Activated CD4-positive, CD25-positive, alpha-beta regulatory T cell treated with anti-CD3 and anti-CD28 coated beads, Interleukin-2, amount 50 U/mL, for 16 hours (primary cell): ENCODE measurements at places on chromosomes 6 and 20.

DNA sequence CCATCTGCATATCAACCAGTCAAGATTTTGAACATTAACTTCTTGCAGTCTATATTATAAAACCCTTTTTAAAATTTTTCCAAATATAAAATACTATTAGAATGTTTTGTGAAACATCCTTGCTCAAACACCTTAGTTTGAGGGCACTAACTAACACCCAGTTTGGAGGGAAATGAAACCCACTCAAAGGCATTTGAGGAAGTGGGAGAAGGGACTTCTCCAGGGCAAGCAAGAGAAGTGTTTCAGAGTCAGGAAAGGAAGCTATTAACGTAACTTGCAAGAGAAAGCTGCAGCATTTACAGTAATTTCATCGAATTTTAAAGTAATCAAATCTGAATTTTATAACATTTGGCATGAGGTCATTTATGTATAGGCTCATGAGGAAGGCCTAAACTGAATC lies 21.3 kb downstream of the MTFR2 start:
- no peak for DNase-seq

DNA sequence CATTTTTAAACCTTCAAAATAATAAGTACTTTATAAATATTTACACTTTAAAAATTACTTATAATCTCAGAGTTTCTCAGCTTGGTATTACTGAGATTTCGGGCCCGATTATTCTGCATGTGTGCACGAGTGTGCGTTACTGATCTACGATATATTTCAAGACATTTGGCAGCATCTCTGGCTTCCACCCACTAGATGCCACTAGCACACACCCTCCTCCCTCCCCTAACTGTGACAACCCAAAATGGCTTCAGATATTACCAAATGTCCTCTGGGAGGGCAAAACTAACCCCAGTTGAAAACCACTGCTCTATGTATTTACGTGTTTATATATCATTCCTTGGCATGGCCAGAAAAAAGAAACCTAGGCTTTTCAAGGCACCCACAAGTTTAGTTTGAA lies 95.9 kb downstream of the FYN start:
- DNase-seq: no peak

DNA sequence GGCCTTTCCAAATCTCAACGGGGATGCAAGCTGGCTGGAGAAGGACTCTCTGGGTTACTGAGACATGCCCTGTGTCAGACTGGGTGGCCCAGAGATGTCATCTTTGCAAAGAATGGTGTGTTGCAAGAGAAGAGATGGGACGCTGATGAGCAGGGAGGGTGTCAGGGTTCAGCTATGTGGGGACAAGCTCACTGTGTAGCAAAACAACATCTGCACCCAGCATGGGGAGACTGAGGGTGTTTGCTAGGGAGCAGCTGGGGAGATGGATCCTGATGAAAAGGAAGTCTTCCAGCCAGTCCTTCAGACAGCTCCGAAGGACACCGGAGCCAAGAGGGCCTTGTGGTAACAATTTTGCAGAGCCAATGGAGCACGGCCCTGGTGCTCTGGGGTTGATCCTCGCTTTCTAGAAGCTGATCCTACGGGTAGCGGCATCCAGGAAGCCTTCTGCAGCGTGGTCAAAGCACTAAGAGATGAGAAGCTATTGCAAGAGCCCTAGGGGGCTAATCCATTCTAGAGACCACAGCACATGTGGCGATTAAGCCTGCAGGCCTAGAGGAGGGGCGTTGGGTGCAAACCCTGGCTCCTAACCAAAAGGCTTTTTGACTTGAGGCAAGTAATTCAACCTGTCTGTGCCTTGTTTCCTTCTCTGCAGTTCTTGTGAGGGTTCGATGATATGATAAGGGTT lies 39.9 kb downstream of the EDN3 start:
- DNase-seq: no peak

- no peak for DNase-seq
Observed at GRCh38 chr6:45094831-45095230, 233.3 kb upstream of the RUNX2 start.

DNA sequence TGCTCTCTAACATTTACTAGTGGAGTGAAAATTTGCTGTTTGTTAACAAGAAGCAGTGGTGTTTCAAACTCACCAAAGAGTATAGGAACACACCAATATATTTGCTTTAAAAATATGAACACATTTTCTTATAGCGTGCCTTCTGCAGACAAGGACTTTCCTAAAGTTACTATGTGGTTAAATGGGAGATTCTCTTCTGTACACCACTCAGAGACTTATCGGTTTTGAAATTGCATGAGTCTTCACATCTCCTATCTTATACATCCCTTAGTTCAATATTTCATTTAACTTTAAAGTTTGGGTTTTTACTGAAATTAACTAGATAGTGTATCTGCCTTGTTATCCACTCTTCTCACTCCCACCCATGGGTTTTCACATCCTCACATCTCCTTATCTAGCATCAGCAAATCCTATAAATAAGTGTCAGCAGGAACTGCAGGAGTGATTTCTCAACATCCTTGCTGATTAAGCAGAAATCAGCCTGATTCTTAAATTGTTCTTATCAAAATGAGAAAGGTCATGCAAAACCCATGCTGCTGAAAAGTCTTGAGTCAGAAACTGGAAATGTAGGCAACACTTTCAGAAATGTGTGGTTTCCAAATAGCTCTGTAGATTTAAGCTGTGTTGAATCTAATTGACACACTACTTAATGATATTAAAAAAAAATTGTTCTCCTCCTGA lies 1075.6 kb upstream of the GJE1 start:
- DNase-seq: no peak

- no peak for DNase-seq
Observed at GRCh38 chr20:33630507-33630906, 31.6 kb upstream of the C20orf144 start.

DNA sequence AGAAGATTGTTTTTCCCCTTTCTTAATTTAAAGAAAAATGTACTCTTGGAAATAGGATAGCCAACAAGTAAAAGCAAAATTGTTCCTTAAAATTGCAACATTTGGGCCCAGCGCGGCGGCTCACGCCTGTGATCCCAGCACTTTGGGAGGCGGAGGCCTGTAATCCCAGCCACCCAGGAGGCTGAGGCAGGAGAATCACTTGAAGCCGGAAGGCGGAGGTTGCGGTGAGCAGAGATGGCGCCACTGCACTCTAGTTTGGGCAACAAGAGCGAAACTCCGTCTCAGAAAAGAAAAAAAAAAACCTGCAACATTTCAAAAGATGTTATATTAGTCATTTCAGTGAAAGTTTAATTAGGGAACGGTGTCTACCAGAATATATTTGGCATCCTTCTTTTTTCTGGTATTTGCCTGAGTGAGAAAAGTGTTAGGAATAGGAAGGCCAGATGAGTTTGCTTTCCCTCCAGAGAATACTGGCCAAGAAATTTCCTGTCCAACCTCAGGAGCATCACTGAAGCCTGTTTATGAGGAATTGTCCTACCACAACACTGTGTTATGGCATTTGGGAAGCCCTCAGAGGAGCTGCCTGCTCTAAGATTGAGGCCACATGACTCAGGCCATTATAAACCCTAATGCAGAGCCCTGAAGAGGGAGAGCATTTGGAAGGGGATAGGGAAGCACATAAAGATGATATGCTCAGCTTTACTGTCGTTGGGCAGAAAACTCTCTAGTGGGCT lies 1.2 kb upstream of the GJA1 start:
- DNase-seq: no peak

GRCh38 chr6:5181510-5182317 lies 79.0 kb downstream of the LYRM4 start:
- DNase-seq: no peak

DNA sequence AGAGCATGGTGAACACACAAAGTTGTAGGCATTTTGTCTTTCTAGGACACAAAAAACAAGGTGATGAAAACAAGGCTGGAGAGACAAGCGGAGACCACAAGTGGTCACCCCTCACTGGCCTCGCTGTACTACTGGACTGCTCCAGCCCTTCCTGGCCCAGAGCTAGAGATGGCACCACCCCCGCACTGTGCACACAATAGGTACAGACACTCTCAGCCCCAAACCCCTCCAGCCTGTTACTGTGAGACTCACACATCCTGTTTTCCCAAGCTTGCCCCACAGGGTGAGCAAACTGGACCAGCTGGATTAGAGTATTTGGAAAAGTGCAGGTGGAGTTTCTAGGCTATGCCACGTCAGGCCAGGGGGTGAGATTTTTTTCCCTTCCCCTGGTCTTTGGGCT lies 8.4 kb upstream of the ZSWIM1 start:
- no peak for DNase-seq

DNA sequence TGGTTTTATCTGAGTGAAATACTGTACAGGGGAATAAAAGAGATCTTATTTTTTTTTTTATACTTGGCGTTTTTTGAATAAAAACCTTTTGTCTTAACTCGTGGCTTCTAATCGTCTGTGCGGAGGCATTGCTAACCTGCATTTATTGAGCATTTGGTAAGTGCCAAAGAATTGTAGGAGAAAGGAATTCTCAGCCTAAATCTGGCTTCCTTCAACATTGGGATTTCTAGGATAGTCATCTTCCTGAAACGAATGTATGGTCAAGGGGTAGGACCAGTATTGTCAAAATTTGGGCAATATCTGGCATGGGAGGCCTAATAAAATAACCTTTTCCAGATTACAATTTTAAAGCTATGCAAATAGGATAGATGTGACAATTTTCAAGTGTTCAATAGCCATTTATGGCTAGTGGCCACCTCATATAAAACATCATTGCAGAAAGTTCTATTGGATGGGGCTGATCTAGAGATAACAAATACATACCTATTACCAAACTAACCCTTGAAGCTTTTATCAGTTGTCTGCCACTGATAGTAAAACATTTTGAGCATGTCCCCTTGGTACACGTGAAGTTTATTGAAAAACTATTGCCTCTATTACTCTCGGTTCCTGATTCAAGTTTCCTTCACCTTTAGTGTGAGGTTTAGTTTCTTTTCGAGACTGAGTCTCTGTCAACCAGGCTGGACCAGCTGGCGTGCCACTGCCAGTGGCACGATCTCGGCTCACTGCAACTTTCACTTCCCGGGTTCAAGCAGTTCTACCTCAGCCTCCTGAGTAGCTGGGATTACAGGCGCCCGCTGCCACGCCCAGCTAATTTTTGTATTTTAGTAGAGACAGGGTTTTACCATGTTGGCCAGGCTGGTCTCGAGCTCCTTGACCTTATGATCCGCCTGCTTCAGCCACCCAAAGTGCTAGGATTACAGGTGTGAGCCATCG lies 5.6 kb downstream of the PIM1 start:
- DNase-seq: no peak

DNA sequence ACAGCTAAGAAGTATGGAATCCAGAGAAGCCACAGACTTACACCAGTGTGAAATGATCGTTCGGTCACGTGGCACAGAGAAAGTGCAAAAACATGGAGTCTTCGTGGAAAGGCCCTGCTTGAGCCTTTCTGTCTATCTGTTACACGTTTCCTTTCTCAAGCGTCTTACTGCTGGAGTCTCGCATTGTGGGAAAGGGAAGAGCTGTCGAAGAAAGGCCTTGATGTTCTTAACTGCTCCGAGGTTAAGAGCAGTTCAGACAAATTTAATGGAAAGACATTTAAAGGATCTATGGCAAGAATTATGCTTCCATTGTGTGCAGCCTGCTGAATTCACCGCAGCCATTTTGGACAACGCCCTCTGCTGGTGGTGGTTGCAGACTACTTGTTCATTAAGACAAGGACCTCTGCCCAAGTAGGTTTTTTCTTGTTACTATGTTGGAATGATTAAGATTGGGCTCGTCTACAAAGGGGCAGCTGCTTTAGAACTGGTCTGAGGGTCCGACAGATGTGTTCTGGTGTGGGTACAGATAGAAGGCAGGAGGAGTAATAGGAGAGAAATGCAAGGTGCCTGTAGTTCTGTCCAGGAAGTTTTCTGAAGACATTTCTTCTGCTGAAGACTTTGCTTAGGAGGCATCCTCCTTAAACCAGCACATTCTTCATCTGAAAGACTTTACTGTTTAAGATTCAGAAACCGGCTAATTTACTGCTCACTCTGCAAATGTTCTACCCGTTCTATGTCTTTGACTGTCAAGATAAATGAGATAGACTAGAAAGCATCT lies 24.7 kb upstream of the CCN6 start:
- peak; percentile 40 for DNase-seq

DNA sequence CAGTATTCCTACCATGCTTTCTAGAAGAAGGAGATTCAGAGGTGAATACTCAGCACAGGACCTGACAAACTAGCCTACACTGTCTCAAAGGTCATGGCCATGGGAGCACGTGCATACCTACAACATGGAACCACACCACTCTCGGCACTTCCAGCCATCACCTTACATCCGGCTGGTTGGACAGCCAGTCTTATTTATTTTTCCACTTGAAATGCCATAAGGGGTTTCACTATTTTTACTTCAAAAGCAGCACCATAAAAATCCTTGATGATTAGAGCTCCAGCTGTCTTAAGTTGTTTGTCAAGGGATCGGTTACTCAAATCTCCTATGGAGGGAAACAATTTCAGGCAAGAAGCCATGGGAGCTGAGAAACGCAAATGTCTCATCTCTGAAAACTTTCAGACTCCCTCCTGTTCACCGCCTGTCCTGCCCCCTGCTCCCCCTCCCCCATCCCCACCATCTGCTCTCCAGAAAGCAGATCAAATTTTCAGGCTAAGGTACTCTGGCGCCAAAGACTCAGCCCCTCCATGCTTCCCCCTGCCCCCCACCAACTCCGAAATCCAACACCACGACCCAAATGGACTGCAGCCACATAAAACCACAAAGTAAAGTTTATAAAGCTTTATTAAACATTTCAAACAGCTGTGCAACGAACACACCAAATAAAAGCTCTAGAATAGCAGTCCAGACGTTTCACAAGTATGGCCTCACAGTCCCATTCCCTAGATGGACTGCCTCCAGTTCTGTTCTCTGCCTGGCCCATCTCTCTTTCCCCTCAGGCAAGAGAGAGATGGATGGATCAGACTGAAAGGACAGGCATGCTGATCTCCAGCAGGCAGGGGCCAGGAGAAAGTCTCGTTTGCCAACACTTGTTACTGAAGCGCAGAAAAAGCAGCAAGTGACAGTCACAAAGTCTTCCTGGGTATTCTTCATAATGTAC lies 4.0 kb upstream of the NNAT start:
- no peak for DNase-seq

- no peak for DNase-seq
Observed at GRCh38 chr20:42379385-42379784, 761.2 kb upstream of the CHD6 start.

- DNase-seq: no peak
Observed at GRCh38 chr6:71481801-71482200, 193.2 kb downstream of the OGFRL1 start.

DNA sequence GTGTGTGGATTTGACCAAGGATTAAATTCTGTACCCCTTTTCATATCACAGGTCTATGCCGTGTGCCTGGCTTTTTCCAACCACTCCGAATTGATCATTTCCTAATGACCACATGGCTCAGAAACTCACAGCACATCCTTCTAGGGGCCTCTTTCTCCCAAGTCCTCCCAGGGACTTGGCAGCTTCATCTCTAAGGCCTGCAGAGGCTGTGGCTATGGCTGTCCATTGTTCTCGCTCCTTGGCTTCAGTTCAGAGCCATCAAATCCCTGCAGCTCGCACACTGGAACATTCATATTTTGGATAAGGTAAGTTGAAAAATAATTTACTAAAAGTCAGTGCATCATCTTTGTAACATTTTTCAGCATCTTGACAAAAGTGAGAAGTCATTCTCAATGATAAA lies 497.2 kb upstream of the CDH4 start:
- no peak for DNase-seq

GRCh38 chr20:41365777-41366545 lies 657 bp downstream of the EMILIN3 start:
- no peak for DNase-seq
